Pancreas (tissue), 10 donors: ENCODE measurements at places on chromosomes 4 and X. TPM values are rescaled to one million over a fixed set of nuclear protein-coding genes. Genes with fewer than 3 reads are reported as not detected.

Gene ERCC6L
- 0.06 TPM for total RNA-seq

Gene RHOXF2
- not detected for total RNA-seq

Gene CDKL2
- 0.47 TPM for total RNA-seq

Gene TRAPPC2
- total RNA-seq: 9.1 TPM

Gene KLF8
- 1.0 TPM for total RNA-seq

Gene CXCR3
- total RNA-seq: 0.23 TPM

Gene ARMCX1
- 9.7 TPM for total RNA-seq

Gene LSM6
- total RNA-seq: 7.1 TPM

Gene RS1
- not detected for total RNA-seq

Gene KLB
- 3.1 TPM for total RNA-seq

Gene SSX4
- total RNA-seq: not detected

Gene MAGEC2
- not detected for total RNA-seq
